ENCODE measurements at places on chromosomes 11 and 22. TPM values are rescaled to one million over a fixed set of nuclear protein-coding genes. Genes with fewer than 3 reads are reported as not detected.

- no peak for DNase-seq
These were observed 106.8 kb downstream of the MICAL3 start for GRCh38 chr22:17917490-17917983.

The XKR3 gene
- total RNA-seq = not detected

DNA sequence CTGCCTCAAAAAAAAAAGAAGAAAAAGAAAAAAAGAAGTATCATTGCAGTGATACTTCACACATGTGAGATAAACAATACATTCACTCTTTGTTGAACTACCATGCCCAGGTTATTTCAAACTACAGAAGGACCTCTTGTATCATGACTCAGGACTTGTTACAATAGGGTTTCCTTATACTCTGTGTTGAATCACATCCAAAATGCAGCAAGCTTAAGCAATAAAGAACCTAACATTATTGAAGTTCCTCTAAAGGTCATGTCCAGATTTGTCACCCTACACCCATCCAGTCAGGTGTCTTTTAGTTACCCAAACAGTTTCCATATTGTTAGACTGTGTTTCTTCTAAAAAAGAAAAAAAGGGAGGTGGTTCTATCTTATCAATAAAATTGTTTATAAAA lies 26.9 kb upstream of the ALKBH3 start:
- DNase-seq = no peak

DNA sequence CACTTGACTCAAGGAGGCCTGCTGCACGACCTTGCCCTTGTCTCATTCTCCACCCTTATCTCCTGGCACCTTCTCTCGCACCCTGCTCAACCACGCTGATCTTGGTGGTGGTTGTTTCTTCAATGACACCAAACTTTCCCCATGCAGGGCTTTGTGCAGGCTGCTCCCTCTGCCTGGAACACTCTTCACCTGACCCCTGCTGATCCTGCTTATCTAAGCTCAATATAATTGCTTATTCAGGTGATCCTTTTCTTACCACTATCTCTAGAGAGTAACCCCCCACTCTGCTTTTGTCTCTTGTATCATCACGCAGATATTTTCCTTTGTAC lies 604.4 kb downstream of the BUD13 start:
- no peak for DNase-seq

The RAB38 gene
- not detected for total RNA-seq

The OR52N4 gene
- not detected for total RNA-seq

The FAT3 gene
- total RNA-seq = 0.11 TPM

The SLC22A25 gene
- not detected for total RNA-seq

DNA sequence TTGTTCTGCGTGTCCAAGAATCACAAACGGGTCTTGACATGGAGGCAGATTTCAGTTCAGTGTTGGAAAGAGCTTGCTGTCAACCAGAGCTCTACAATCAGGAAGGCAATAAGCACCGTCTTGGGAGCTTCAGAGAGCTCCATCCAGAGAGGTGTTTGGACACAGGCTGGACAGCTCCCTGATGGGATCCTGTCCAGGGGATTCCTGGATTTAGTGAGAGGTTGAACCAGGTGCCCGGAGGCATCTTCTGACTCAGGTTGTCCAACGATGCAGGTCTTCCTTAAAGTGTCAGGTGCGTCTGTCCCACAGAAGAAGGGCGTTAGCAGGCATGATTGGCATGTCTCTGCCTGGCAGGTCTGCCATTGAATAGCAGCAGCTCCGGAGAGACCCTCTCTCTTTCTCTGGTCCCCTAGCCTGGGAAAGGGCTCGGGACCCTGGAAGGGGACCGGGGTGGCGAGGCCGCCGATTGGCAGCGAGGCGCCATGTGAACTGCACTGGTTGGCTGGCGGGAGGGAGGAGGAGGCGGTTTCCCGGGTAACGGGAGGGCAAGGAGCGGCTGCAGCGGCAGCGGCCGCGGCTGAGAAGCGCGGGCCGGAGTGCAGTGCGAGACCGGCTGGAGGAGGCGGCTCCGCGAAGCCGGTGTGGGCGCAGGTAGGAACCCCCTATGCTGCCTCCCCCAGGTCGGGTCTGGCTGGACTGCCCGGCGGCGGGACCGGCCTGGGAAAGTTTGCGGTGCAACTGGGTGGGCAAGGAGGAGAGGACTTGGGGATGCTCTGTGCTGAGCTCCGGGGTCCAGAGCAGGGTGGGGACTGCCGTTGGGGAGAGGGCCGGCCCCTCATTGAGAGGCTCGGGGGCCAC lies 104.1 kb upstream of the E2F8 start:
- peak; percentile 70 for DNase-seq

The SCN2B gene
- 1.6 TPM for total RNA-seq

DNA sequence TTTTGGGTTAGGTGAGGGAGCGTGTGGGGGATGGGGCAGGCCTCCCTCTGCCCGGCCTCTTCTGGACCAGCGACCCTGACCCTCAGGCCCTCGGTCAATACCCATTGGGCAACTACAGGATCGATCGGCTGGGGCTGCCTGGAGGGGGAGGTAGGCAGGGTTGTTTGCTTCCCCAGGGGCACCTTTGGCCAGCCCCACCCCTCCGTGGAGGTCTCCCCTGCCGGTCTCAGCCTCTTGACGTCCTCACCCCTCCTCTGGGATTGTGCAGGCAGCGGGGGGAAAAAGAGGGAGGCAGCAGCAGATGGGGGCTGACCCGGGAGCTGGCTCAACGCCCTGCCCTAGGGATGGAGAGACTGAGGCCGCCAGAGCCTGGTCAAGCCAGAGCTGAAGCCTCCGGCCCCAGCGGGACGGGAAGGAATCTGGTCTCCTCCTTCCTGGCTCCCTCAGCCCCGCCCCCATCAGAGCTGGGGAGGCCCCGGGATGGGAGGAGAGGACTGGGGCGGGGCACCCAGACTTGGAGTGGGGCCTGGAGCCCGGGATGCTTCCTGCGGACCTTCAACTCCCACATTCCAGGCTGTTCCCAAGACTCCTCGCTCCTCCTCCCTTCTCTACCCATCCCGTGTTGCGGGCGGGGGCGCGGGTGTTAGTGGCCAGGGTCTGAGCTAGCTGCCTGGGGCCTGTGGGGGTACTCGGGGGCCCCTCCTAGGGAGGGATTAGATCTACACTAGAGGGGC lies 14.4 kb upstream of the CDC42EP1 start:
- DNase-seq = peak; percentile 93

- DNase-seq = no peak
These were observed 117.9 kb downstream of the ATG16L2 start for GRCh38 chr11:72932132-72932570.

GRCh38 chr11:765025-765801 lies 12.1 kb downstream of the GATD1 start:
- peak; percentile 83 for DNase-seq

GRCh38 chr11:17388609-17389210 lies at the start of gene KCNJ11:
KCNJ11 (minus strand) TSS chr11:17388659; CDS start chr11:17388091, 568 bp downstream.
- DNase-seq = no peak

- no peak for DNase-seq
These were observed 4.1 kb upstream of the PLAAT2 start for GRCh38 chr11:63567044-63567840.

DNA sequence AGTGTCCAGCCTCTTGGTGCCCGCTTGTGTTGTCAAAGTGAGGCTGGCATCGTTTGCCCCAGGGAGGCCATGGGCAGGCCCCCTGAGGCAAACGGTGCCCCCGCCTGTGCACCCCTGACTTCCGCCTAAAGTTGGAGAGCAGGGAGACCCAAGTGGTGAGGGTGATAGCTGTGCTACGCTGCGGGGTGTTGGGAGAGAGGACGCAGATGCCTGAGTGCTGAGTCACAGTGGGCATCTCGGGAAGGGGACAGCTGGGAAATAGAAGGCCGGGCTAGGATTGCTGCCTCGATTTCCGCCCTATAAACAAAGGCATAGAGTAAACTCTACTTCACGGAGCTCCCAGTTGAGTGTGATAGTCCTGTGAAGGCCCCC lies 5.8 kb downstream of the GRIK4 start:
- no peak for DNase-seq

- DNase-seq = no peak
These were observed 2.8 kb upstream of the OR51M1 start for GRCh38 chr11:5380740-5381342.

The MMP12 gene
- total RNA-seq = not detected

The SPTBN2 gene
- 0.08 TPM for total RNA-seq

- no peak for DNase-seq
These were observed 1000.4 kb downstream of the OPCML start for GRCh38 chr11:132531921-132532320.

GRCh38 chr22:46914916-46915894 lies 152.8 kb downstream of the TBC1D22A start:
- no peak for DNase-seq

GRCh38 chr11:7451520-7451919 lies 33.8 kb upstream of the OLFML1 start:
- DNase-seq = no peak

DNA sequence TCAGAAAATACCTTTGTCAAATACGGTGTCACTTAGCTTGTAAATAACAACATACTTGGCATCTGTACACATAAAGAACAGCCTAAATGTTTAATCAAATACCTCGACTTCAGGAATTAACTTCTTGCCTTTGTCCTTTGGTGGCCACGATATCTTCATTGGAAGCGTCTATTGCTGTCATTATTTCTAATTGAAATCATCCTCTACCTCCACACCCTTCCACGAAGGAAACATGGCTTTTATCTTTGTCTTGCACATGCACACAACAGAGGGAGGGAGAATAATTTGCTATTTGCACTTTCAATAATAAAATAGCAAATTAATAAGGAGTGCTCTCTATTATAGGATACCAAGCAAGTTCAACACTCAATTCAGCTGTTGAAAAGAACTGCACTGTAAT lies 25.8 kb upstream of the SOX6 start:
- DNase-seq = no peak

The CFAP300 gene
- total RNA-seq = not detected

The GUCY1A2 gene
- 9.4 TPM for total RNA-seq

The HPS5 gene
- total RNA-seq = 11.9 TPM

GRCh38 chr11:130023204-130023603 lies 20.6 kb upstream of the PRDM10 start:
- no peak for DNase-seq

GRCh38 chr22:38924347-38924952 lies 33.0 kb upstream of the APOBEC3A start:
- peak; percentile 60 for DNase-seq

The ART1 gene
- total RNA-seq = 33.0 TPM

The PTGDR2 gene
- 1.2 TPM for total RNA-seq

DNA sequence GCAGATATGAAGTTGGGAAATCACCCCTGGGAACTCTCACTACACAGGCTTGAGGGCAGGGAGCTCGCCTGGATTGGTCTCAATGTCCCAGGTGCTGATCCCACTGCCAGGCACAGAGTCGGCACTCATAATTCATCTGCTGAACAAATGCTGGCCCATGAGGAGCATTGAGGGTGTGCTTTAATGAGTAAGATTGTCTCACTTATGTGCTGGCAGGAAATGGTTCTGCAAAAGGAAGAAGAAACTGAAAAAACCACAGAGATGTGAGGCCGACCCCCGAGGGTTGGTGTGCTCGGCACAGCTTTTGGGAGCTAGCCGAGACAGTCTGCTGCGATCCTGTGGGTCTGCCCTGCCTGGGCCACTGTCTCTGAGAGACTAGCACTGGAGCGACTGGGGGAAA lies 9.4 kb downstream of the PLAAT2 start:
- DNase-seq = no peak

The ZNF215 gene
- 0.29 TPM for total RNA-seq

DNA sequence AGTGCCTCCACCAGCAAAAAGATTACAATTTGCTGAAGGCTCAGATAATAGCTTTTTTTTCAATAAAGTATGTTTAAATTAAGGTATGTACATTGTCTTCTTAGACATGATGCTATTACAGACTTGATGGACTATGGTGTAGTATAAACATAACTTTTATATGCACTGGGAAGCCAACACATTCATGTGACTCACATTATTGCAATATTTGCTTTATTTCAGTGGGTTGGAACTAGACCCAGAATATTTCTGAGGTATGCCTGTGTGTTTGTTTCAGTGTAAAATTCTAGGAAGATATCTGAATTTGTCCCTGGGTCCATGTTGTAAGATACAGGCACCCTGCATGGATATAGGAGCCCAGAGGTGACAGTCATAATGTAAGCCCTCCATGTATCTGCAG lies 120.0 kb upstream of the BDNF start:
- no peak for DNase-seq

GRCh38 chr11:19244084-19244483 lies 3.3 kb upstream of the E2F8 start:
- no peak for DNase-seq

- DNase-seq = no peak
These were observed 706.9 kb downstream of the METTL15 start for GRCh38 chr11:28815110-28815509.

GRCh38 chr11:32385998-32386397 lies 49.3 kb downstream of the WT1 start:
- no peak for DNase-seq

The C11orf97 gene
- not detected for total RNA-seq

DNA sequence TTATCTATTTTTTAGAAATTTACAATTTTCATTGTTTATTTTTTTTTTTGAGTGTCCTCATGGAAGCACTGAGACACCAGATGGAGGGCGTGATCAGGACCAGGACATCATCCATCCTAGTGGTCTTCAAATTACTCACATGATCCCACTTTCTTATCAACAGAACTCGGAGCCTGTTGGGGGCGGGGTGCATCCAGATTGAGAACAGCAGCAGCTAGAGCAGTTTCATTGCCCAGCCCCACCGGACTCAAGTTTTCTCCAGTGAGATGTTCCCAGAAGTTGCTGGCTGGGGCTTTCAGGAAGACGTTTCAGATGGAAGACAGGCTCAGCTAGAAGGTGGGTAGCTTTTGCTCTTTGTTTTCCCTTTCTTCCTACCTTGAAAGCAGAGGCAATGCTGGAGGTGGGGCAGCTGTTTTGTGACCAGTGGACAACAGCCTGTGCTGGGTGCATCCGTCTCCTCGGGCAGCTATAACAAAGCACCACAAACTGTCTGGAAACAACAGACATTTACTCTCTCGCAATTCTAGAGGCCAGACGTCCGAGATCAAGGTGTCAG lies 562.1 kb downstream of the TBC1D22A start:
- no peak for DNase-seq

The MUC5B gene
- total RNA-seq = not detected

The ABCC8 gene
- 0.64 TPM for total RNA-seq

GRCh38 chr22:26174280-26174679 lies 5.0 kb downstream of the SEZ6L start:
- no peak for DNase-seq

GRCh38 chr22:39219071-39220039 lies 25.4 kb downstream of the PDGFB start:
- DNase-seq = no peak

DNA sequence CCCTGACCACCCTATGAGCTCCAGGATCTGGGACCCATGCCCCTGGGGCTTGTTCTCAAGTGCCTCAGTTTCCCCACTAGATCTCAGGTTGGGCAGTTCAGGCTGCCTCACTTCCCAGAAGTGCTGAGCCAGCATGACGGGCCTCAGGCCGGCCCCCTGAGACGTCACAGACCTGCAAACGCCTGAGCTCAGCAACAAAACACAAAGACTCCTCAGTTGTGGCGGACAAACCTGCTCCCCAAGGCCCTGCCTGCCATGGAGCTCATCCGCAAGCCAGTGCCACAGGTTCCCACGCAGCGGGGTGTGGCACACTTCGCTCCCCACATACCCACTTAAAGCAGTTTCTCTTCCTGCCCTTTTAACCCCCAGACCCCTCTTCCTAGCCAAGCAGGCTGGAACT lies 45.2 kb downstream of the NECTIN1 start:
- no peak for DNase-seq

The MRGPRX3 gene
- total RNA-seq = not detected

The OR51B2 gene
- total RNA-seq = not detected

GRCh38 chr11:113773092-113773415 lies 438 bp downstream of the ZW10 start:
- DNase-seq = no peak

The FOXR1 gene
- total RNA-seq = not detected

The TIGD3 gene
- total RNA-seq = not detected

All from psoas muscle (tissue), 8 donors.